Stimulated activated CD8-positive, alpha-beta memory T cell treated with anti-CD3 and anti-CD28 coated beads, Interleukin-15, amount 100 ng/mL, for 48 hours (primary cell): ENCODE measurements at places on chromosomes 6 and 20.

- DNase-seq, result no peak
Observed at GRCh38 chr6:119844387-119844786, 494.8 kb upstream of the MAN1A1 start.

DNA sequence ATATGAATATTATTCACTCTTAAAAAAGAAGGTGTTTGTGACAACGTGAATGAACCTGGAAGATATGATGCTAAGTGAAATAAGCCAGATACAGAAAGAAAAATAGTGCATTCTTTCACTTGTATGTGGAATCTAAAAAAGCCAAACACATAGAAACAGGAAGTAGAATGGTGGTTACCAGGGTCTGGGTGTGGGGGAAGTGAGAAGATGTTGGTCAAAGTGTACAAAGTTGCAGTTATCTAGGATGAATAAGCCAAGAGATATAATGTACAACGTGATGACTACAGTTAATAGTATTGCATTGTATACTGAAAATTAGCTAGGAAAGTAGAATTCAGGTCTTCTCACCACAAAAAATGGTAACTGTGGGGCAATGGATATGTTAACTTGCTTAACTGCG lies 151.1 kb upstream of the HCRTR2 start:
- DNase-seq, result no peak

DNA sequence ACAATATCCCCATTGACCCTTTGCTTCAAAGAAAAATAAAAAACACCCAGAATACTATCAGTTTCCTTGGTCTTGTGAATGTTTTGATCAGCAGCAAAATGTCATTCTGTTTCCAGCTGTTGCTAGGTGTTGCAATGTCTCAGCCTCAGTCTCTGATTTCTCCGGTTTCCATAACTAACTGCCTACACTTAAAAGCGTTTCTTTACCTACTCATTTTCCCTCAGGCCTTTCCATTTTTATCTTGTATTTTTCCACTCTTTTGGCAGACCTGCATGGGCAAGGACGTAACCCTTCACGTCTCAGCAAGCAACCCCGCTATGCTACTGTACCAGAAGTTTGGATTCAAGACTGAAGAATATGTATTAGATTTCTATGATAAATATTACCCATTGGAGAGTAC lies 49.4 kb downstream of the KAT14 start:
- no peak for DNase-seq

GRCh38 chr6:168515376-168515775 lies 74.4 kb downstream of the SMOC2 start:
- DNase-seq, result no peak

DNA sequence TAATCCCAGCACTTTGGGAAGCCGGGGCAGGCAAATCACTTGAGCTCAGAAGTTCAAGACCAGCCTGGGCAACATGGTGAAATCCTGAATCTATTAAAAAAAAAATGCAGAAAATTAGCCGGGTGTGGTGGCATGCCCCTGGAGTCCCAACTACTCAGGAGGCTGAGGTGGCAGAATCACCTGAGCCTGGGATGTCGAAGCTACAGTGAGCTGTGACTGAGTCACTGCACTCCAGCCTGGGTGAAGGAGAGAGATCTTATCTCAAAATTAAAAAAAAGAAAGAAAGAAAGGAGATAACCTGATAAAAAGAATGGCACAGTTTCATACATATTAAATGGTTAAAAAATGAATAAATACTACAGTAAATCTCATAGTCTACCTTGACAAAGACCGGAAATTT lies 123.6 kb upstream of the TNFAIP3 start:
- no peak for DNase-seq

GRCh38 chr6:43974643-43975230 lies 152.5 kb downstream of the MRPL14 start:
- no peak for DNase-seq

DNA sequence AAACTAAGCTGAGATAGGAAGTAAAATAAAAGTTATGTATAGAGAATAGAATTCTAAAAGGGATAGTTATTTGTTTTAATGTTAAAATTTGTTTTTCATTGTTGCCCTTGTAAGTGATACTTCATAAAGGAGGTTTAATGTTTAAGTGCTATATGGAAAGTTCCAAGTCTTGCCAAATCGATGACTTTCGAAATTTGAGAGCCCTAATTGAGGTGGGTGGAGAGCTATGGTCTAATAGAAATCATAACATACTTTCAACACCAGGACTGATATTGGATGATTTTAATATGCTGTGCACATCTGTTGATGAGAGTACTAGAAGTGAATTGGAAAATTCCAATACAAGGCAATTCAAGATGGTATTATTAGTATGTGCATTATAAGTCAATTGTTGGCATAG lies 64.6 kb downstream of the RNF144B start:
- no peak for DNase-seq

- DNase-seq, result no peak
Observed at GRCh38 chr20:14709439-14709838, 372.0 kb upstream of the FLRT3 start.

DNA sequence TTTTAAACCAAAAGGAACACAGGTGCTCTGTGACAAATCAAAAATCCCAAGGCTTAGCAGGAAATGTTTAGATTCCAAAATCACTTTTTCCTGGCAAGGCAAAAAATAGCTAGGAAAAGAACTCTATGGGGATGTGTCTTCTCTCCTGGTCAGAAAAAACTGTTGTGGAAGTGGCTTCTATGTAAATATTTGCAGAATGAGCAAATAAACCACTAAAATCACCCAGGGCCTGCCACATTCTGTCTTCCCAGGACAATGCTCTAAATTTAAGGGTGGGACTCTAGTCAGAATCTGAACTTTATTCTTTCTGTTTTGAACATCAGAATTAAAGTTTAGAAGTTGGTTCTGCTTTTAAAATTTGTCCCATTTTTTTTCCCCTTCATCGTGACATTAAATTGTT lies 29.3 kb downstream of the GCM1 start:
- DNase-seq, result no peak

GRCh38 chr6:47306887-47307286 lies 2.8 kb downstream of the TNFRSF21 start:
- DNase-seq, result no peak

GRCh38 chr20:54355631-54356280 lies 119.6 kb upstream of the DOK5 start:
- DNase-seq, result no peak

DNA sequence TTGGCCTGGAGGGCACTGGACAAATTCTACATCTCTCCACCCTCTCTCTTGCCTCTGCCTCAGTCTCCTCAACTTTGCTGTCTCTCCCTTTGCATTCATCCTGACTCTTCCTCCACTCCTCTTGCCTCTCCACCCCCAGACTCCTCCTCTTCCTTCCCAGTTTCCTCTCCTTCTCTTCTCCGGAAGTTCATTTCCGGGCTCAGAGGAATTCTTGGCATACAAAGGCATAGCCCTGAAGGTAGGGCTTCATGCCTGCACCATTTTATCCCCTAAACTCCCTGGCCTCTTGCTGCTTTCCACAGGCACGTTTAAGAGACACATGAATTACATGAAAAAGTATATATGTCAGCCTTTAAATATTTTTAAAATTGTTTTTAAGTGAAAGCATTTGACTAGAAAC lies 10.6 kb downstream of the BFSP1 start:
- DNase-seq, result no peak

DNA sequence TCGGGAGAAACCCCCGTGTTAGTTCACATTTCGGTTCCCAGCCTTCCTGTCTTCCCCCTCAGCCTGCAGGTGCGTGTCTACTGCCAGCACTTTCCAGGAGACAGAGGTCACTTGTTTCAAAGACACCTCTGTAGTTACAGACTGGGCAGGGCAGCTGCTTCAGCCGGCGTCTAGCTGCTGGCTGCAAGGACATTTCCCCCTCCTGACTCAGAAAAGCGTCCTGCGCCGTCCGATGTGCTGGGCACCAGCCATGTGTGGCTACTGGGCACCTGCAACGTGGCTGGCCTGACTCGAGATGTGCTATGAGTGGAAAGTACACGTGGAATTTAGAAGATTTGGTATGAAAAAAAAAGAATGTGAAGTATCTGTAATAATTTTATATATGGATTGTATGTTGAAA lies 37.6 kb downstream of the RRBP1 start:
- no peak for DNase-seq

- no peak for DNase-seq
Observed at GRCh38 chr20:37364013-37364926, 18.3 kb downstream of the SRC start.

GRCh38 chr6:53134601-53135235 lies 13.9 kb downstream of the GCM1 start:
- no peak for DNase-seq

- DNase-seq, result no peak
Observed at GRCh38 chr6:69063401-69063800, 428.3 kb downstream of the ADGRB3 start.

GRCh38 chr6:31834367-31835250 lies 7.1 kb downstream of the HSPA1B start:
- peak; percentile 71 for DNase-seq

- DNase-seq, result no peak
Observed at GRCh38 chr20:52596256-52596655, 375.9 kb upstream of the TSHZ2 start.

DNA sequence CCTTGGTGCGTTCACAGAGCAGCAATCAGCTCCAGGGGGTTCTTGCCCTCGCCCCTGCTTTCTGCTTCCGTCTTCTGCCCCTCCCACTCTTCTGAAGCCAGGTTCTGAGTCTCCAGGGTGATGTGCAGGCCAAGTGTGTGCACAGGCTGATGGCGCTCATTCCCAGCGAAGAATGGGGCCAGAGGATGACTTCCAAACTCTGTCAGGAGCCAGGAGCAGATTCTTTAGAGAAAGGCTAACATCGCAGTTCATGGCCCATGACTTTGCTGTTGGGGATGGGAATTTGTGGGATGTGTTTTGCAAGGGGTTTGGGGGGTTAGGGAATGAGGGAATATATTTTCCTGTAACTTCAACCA lies 56.1 kb upstream of the CCN6 start:
- no peak for DNase-seq

DNA sequence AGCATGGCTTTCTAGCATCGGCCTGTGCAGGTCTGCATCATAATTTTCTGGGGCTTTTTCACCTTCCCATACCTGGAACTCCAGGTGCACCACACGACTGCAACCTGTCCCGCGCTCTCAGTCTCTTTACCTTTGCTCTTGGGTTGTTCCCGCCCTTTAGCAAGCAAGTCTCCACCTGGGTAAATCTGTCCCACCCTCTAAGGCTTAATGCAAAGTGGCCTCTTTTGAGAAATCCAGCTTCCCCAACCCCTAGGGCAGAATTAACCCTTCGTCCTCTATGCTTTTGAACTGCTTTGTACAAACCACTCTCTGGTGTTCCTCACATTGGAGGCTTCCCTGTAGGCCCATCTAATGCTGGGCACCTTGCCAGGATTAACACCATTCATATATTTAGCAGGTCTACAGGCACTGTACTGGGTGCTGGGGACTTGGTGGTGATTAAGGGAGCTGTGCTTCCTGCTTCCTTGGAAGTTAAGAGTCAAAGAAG lies 2.8 kb downstream of the ITPR3 start:
- no peak for DNase-seq

DNA sequence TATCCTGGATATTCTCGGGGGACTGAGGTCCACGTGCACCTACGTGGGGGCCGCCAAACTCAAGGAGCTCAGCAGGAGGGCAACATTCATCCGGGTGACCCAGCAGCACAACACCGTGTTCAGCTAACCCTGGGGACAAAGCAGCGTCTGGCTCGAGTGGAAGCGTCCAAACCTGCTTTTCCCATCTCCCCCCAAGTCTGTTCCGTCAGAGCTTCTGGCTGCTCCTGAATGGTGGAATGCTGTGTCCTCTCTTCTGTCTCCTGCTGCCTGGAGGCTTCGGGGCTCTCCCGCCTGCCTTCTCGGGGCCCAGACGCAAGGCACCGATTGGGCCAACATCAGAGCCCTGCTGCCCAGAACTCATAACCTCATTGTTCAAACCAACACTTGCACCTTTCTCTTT lies 56.7 kb downstream of the GMPR start:
- no peak for DNase-seq

GRCh38 chr20:23121751-23122320 lies 35.7 kb upstream of the CD93 start:
- DNase-seq, result no peak

- no peak for DNase-seq
Observed at GRCh38 chr6:38138374-38138773, 318.8 kb downstream of the ZFAND3 start.

GRCh38 chr20:57030611-57031600 lies 235.5 kb downstream of the BMP7 start:
- DNase-seq, result no peak

GRCh38 chr20:62238569-62239277 lies 402 bp downstream of the OSBPL2 start:
- no peak for DNase-seq

- no peak for DNase-seq
Observed at GRCh38 chr6:16216501-16217155, 21.8 kb upstream of the GMPR start.

- no peak for DNase-seq
Observed at GRCh38 chr20:21521596-21522480, 8.0 kb upstream of the NKX2-2 start.

DNA sequence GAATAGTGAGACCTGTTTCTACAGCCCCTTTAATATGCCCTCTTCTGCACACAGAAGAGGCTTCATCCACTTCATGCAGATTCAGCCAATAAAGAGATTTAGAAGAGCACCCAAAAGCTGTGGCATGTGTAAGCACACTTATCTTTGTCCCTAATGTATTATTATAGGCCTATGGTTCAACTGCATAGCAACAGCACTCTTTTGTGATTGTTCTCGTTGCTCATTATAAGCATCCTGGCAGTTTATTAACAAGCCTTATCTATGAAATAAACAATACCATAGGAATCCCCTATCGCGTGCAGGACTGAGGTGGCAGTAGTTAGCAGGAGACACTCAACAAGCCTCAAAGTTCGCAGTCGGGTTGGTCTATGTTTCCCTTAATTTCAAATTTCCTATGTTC lies 138.5 kb upstream of the BEND6 start:
- DNase-seq, result no peak

- no peak for DNase-seq
Observed at GRCh38 chr20:1669304-1669703, 11.7 kb upstream of the SIRPG start.

GRCh38 chr6:136067731-136068341 lies 182.3 kb downstream of the MTFR2 start:
- DNase-seq, result no peak

- DNase-seq, result no peak
Observed at GRCh38 chr6:167962711-167963110, 34.8 kb upstream of the KIF25 start.

DNA sequence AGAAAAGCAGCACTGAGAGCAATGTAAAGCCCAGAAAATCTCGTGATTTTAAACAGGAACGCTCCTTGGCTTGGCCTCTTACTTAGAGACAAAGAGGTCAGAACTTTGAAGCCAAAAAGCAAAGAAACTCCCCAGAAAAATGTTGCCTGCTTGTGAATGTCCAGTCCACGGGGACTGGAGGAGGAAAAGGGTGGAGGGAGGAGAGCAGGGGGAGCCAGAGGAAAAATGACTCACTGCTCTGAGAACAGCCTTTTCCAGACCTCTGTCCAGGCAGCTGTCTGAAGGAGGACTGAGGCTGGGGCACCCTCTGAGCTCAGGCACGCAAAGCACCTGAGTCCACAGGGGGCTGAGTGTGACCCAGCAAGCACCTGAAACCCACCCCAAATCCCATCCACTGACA lies 64.7 kb downstream of the TRAM2 start:
- DNase-seq, result no peak
